ENCODE measurements at places on chromosomes 6 and 20. TPM values are rescaled to one million over a fixed set of nuclear protein-coding genes. Genes with fewer than 3 reads are reported as not detected.

Gene BPIFA1
- total RNA-seq, result not detected

Gene ABCF1
- 54.0 TPM for total RNA-seq

Gene ANGPT4
- 0.03 TPM for total RNA-seq

Gene SRSF12
- 2.0 TPM for total RNA-seq

Gene HDGFL1
- not detected for total RNA-seq
